ENCODE measurements at places on chromosomes 12 and 14.

GRCh38 chr12:20451761-20452160 lies 83.4 kb downstream of the PDE3A start:
- no peak for DNase-seq

- DNase-seq = no peak
Observed at GRCh38 chr12:94379479-94380113, 80.1 kb downstream of the CEP83 start.

- DNase-seq = no peak
Observed at GRCh38 chr14:56808383-56809269, 1.7 kb downstream of the OTX2 start.

DNA sequence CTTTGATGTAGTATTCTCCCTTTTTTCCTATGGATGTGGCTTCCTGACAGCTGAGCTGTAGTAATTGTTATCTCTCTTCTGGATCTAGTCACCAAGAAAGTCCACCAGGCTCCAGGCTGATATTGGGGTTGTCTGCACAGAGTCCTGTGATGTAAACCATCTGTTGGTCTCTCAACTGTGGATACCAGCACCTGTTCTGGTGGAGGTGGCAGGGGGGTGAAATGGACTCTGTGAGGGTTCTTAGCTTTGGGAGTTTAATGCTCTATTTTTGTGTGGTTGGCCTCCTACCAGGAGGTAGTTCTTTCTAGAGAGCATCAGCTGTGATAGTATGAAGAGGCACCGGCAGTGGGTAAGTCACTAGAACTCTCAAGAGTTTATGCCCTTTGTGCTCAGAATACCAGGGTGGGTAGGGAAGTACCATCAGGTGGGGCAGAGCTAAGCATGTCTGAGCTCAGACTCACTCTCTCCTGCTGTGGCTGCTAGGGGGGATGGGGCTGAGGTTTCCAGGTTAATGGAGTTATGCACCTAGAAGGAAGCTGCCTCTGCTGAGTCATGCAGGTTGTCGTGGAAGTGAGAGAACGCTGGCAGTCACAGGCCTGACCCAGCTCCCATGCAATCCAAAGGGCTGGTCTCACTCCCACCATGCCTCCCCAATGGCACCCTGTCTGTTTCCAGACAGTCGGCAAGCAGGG lies 3.0 kb upstream of the TAS2R14 start:
- peak; percentile 93 for DNase-seq

- DNase-seq = peak; percentile 63
Observed at GRCh38 chr12:53231921-53232645, at the start of gene RARG. RARG (minus strand) TSS chr12:53232209; CDS start chr12:53227545, 4,664 bp downstream.

DNA sequence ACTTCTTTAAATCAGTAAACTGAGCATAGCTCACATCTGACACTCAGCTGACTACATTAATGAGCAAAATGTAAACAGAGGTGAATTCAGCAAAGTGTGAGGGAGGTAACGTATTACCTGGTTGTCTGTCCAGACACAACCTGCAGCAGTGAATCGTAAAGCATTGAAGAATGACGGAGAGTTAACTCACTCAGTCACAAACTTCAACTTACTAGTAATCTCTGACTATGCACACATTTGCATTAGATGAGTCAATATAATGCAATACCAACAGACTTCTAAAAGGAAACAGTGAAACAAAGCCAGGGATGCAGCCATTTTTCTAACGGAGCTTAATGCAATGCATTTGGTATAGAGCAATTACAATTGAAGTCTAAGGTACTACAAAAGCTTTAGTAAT lies 40.0 kb downstream of the STX2 start:
- peak; percentile 72 for DNase-seq

DNA sequence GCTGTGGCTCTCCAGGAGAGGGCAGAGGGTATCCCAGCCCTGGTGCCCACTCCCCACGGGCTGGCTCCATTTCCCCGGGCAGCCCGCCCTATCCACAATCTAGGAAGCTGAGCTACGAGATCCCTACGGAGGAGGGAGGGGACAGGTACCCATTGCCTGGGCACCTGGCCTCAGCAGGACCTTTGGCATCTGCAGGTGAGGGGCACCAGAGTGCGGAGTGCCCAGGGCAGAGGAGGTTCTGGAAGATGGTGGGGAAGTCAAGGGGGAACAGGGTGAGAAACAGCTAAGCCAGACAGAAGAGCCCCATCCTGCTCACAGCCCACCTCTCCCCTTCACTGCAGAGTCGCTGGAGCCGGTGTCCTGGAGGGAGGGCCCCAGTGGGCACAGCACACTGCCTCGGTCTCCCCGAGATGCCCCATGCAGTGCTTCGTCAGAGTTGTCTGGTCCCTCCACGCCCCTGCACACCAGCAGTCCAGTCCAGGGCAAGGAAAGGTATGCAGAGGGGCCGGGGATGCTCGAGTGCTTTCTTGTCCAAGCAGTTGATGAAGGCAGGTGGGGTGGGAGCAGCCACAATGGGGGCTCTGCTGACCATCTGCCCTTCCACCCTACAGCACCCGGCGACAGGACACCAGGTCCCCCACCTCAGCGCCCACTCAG lies 10.3 kb downstream of the TNS2 start:
- DNase-seq = no peak

DNA sequence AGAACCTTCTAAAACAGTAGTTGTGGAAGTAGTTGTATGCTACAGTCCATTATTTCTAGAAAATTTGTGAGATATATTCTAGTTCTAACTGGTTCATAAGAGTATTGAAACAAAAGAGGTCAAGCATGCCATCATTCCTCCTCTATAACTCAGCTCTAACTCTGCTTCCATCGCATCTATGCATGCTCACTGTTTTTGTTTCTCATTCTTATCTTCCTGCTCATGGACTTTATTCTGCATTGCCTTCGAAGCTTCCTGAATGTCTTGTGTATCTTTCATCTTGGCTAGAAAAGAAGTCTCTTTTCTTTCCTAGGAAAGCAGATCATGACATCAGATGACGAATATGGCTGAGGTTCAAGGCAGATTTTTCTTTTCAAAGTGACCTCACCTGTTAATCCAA lies 402 bp downstream of the LMNTD1 start:
- no peak for DNase-seq

GRCh38 chr14:100824901-100825712 lies 811 bp upstream of the MEG3 start:
- no peak for DNase-seq

GRCh38 chr14:93375673-93376156 lies 28.7 kb downstream of the COX8C start:
- DNase-seq = no peak

- no peak for DNase-seq
Observed at GRCh38 chr12:62922539-62922938, 12.4 kb downstream of the PPM1H start.

Data from foreskin keratinocyte (primary cell).